ENCODE measurements at places on chromosomes 2 and 18. TPM values are rescaled to one million over a fixed set of nuclear protein-coding genes. Genes with fewer than 3 reads are reported as not detected.

DNA sequence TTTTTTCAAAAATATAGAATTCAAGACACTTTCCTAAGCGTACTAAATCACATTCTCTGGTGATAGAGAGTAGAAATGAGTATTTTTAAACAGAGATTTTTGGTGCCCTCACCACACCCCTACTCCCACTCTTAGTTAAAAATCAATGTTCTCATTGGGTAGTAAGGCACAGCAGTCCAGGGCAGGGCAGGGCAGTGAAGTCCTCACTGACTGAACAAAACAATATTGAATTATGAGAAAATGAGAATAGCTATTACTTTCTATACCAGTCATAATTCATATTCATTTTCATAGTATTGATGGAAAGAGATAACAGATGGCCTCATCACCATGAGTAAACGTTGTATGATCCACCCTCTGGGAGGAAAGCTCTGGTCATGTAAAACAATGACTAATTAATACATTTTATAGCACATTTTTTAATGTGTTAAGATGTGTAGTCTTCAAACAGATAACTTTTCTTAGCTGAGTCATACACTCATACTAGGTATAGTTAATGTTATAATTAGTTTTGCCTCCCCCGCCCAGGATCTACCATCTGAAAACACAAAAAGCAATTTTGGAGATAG is 686.1 kb downstream of the KCNJ3 start:
- DNase-seq, result no peak

Gene UBE2E3
- total RNA-seq, result 103 TPM

- no peak for DNase-seq
These were observed 42.8 kb downstream of the RAMP1 start for GRCh38 chr2:237901932-237902850.

DNA sequence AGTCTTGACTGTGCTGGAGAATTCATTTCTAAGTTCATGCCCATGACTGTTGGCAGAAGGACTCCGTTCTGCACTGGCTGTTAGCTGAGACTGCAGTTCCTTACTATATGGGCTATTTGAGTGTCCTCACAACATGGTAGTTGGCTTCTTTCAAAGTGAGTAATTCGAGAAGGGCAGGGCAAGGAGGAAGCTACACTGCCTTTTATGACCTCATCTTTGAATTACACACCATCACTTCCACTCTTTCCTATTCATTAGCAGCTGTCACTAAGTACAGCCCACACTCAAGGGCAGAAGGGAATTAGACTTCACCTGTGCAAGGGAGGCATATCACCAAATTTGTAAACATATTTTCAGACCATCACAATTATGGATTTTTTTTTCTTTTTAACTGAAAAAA is 55.9 kb upstream of the EPAS1 start:
- DNase-seq, result no peak

Gene TSHZ1
- total RNA-seq, result 13.3 TPM

GRCh38 chr2:99645960-99646359 is 156.1 kb upstream of the REV1 start:
- no peak for DNase-seq

DNA sequence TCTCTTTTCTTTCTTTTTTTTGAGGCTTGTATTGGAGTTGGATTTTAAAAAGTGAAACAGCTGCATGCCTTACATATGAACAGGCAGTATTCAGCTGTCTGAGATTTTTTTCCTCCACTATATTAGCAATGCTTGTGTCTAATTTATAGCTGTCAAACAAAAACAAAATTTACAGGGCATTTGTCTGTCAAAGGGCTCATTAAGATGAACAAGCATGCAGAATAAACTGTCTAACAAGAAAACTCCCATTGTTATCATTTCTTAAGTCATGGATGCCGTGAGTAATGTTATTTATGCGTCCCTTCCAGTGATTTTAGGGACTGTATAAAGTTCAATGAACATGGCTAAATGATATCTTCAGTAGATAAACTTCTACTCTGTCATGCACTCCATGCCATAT is 674.7 kb downstream of the PLCL1 start:
- DNase-seq, result no peak

DNA sequence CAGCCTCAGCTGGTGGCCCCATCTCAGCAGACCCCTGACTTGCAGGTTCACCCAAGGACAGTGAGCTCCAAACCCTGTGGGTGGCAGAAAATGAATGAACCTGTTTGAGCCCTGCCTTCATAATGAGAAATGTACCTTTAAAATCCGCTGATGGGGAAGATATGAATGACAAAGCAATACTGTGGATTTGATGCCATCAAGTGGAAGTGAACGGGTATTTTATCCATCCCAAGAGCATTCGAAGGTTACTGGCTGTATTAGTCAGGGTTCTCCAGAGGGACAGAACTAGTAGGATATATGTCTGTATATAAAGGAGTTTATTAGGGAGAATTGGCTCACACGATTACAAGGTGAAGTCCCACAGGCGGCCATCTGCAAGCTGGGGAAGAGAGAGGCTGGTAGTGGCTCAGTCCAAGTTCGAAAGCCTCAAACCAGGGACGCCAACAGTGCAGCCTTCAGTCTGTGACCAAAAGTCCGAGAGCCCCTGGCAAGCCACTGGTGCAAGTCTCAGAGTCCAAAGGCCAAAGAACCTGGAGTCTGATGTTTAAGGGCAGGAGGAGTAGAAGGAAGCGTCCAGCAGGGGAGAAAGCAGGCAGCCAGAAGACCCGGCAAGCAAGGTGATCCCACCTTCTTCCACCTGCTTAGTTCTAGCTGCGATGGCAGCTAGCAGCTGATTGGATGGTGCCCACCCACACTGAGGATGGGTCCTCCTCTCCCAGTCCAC is 32.1 kb downstream of the TOGARAM2 start:
- DNase-seq, result no peak

- DNase-seq, result no peak
These were observed 193.1 kb downstream of the HNMT start for GRCh38 chr2:138157372-138157771.

DNA sequence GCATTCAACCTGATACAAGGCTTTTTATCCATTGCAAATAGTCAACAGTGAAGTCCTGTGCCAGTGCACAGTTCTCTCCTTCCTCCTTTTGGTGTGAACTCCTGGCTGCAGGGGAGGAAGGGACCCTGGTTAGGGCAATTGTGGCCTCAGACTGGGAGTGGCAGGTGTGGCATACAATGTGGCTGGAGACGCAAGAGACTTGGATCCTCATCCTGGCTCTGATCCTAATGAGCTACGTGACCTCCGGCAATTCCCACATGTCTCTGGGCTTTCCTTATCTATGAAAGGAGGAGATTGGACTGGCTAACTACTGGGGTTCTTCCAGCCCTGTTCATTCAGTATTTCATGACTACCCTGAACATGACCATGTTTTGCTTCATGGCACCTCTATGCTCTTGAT is 10.5 kb upstream of the IL1A start:
- no peak for DNase-seq

Data from osteocyte (in vitro differentiated cells).